ENCODE measurements at places on chromosomes 13 and 19. TPM values are rescaled to one million over a fixed set of nuclear protein-coding genes. Genes with fewer than 3 reads are reported as not detected.

CACNA1A gene
- 0.29 TPM for total RNA-seq

GNG14 gene
- not detected for total RNA-seq

ZNF100 gene
- total RNA-seq: 2.0 TPM

ZNF730 gene
- 1.8 TPM for total RNA-seq

GRCh38 chr19:19006213-19006612 lies 27.1 kb downstream of the SUGP2 start:
- DNase-seq: no peak

- peak; percentile 91 for DNase-seq
Measured at GRCh38 chr19:55166530-55167268, at the start of gene DNAAF3. Gene DNAAF3 (minus strand): TSS chr19:55166613. CDS start chr19:55166413, 200 bp downstream.

ZFR2 gene
- total RNA-seq: not detected

- no peak for DNase-seq
Measured at GRCh38 chr19:40800997-40801377, 2.0 kb downstream of the EGLN2 start.

DNA sequence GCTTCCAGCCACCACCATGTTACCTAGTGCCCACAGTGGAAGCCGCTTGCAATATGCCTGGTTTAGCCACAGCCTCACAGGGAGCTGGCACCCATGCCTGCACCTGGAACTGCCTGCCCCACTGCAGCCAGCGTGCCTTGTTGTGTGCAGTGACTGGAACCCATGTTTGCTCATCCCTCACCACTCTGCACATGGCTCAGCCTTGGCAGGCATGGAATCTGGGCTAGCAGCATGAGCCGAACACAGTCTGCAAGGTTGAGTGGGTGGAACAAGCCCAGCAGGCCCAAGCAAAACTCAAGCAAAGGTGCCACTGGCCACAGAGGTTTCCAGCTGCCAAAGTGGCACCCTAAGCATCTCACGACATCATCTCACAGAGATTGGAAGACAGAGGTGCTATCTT lies 269.5 kb downstream of the PCDH20 start:
- no peak for DNase-seq
